ENCODE measurements at places on chromosomes 6 and 20.

DNA sequence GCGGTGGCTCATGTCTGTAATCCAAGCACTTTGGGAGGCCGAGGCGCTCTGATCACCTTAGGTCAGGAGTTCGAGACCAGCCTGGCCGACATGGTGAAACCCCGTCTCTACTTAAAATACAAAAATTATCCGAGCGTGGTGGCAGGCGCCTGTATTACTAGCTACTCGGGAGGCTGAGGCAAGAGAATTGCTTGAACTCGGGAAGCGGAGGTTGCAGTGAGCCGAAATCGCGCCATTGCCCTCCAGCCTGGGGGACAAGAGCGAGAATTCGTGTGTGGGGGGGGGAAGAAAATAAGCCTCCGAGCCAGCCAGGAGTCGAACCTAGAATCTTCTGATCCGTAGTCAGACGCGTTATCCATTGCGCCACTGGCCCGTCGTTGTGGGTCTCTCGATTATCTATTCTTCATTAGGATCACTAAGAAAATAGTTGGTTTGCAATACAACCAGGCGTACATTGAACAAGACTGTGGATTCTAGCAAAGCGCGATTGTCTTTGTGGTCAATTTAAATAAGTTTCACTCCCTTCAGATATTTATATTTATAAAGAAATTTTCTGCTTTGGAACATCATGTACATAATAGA is 33.9 kb upstream of the PRSS16 start:
- DNase-seq = no peak

GRCh38 chr6:83824388-83824801 is 28.8 kb upstream of the RIPPLY2 start:
- no peak for DNase-seq

- no peak for DNase-seq
Measured at GRCh38 chr20:26135325-26136110, 438.9 kb upstream of the ZNF337 start.

- no peak for DNase-seq
Measured at GRCh38 chr6:24768361-24768760, 6.4 kb upstream of the GMNN start.

DNA sequence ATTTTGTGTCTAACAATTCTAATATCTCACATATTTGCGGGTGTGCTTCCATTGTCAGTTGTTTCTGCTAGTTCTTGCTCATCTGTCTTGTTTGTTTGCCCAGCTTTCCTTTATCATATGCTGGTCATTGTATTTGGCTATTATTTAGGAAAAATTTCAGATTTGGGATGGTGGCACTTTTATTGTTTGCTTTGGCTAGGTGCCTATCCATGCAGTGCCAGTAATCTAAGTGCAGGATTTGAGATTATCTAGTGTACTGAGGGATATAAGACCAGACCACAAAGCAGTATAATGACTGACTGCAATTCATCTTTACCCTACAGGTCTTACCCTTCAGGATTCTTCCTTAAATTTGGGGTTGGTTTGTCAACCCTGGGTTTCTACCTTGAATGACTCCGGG is 63.9 kb downstream of the NINL start:
- no peak for DNase-seq

DNA sequence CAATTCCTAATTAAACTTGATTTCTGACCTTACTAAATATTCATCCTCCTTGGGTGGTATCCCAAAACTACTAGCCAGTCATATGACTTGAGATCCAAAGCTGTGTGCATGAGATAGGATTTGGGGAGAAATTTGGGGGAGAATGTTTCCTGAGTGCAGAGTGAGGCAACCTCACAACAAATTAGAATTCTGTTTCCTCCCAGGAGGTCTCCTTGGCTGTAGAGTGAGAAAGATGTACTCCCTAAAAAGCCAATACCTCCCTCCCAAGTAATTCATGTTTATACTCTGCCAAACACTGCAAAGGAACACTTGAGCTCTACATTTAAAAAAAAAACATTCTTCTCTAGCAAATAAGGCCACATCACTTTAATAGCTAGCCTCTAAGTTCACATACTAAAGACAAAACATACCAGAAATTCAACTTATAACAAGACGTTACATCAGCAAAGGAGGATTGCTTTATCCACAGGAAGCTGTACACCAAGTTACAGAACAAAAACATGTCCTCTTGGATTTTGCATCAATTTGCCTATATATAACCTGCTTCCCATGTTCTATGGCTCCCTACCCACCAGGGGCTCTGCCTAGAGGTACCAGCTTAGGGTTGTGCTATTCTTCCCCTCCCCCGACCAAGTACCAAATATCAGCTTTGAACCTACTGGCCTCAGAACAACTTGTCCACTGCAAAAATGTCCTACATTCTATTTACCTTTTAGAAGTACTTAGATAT is 15.4 kb upstream of the TMEM30A start:
- no peak for DNase-seq

GRCh38 chr6:166752928-166753721 is 126.1 kb upstream of the RPS6KA2 start:
- DNase-seq = no peak

DNA sequence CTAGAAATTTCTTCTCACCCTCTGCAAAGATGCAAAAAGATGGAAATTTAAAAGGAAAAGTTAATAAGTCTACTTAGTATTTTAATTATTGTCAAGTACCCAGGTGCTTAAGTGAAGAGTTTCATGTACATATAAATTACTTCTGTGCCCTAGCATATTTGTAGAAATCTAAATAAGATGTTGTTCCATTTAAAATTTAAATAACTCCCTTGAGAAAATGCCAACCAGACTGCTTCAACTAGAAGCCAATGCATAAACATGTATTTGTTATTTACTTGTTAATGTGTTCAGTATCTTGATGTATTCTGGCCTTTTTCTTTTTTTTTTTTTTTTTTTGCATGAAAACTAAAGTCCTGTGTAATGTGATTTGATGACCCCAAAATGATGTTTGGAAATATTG is 6.3 kb upstream of the TMEM244 start:
- DNase-seq = no peak

DNA sequence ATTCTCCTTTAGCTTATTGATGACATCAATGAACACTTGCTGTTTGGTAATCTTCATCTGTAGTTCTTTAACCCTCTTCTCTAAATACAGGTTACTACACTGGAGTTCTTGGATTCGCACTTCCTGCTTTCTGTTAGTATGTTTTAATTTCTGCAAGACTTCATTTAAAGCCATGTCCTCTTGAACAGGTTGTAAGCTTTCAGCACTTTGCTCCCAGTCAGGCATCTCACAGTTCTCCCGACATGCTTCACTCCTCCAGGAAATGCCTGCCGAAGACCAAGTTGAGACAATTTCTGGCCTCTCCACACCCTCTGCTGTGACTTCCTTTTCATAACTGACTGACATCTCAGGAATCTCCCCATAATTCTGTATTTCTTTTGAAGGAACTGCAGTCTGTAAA is 15.8 kb downstream of the CAGE1 start:
- no peak for DNase-seq

DNA sequence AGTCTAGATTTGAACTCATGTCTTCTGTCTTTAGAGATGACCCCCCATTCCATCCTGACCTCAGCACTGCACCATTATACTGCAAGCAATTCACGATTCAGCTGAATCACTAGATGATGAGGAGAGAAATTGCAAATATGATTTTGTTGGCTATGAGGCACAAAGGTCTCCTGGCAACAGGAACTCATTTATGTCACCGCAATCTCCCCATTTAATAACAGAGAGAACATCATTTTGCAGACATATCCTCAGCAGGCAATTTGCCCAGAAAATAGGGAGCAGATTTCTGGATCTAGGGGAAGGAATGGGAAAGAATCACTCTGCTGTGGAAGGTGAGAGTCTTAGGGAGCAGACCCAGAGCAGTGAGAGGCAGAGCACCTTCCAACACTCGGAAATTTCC is 303.0 kb downstream of the PAX1 start:
- no peak for DNase-seq

- no peak for DNase-seq
Measured at GRCh38 chr6:17057322-17057721, 44.5 kb upstream of the STMND1 start.

GRCh38 chr6:8738951-8739350 is 303.6 kb upstream of the SLC35B3 start:
- DNase-seq = no peak

DNA sequence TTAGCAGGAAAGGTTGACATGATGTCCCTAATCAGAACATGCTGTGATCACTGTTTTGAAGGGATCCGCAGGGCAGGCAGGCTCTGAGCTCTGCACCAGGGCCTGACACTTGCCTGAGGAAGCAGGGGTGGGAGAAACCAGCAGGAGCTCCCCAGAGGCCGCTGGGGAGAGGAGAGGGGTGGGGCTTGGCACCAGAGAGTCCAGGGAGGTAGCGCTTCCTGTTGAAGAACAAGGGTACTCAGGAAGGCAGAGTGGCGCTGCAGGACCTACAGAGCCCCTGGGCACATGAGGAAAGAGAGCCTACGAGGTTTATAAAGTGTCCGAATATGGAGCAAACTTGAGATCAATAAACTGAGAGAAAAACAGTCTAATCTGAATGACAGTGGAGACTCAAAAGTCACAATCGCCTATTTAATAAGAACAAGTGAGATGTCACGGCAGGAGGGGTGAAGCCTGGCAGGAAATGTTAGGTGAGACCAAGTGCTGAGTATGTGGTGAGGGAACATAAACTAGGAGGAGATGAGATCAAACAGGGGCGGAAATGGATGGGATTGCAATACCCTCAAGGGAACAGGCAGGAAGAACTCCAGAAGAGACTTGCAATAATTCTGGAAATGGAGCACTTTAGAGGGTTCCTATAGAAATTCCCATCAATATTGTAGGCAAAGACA is 5.8 kb upstream of the TBXT start:
- DNase-seq = no peak

- no peak for DNase-seq
Measured at GRCh38 chr6:164346631-164347030, 932.1 kb downstream of the QKI start.

DNA sequence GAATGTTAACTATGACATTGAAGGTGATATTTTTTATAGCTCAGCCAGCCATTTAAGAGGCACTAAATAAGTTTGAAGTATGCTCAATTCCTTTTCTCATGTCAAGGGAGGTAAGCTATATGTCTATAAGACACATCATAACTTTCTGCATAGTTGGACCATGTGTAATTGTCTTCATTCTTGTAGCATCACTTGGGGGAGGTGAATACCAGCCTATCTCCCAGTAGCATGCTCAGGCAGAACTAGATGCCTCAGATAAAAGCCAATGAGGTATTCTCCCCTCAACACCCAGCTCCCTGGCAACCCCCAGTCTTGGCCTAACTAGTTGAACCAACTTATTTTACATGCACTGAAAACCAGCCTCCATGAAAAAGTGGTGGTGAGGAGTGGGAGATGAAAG is 158.3 kb upstream of the JAG1 start:
- no peak for DNase-seq

Data from stimulated activated CD8-positive, alpha-beta memory T cell treated with anti-CD3 and anti-CD28 coated beads, Interleukin-15, amount 100 ng/mL, for 4 hours (primary cell).